ENCODE measurements at places on chromosomes 5 and 9.

DNA sequence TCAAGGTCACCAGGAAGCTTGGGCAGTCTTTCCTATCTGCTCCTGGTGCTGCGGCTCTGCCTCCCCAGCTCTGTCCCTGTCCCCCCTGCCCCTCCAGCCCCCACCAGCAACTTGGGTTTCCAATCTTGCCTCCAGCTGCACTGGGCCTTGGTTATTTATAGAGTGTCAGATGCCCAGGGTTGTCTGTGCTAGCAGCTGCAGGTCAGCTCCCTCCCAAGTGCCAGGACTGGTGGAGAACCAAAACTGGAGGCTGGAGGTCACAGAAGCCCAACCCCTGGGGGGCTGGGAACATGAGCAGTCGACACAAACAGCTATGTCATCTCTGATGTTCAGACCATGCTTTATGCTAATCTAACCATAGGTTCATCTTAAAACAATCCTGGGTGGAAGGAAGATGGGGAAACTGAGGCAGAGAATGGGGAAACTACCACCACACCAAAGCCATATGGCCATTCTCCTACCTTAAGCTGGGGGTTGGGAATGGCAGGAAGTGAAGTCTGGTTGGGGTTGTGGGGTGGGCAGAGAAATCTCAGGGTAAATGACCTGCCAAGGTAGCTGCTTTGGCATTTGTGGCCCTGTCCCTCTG lies 1.7 kb downstream of the TPM2 start:
- no peak for DNase-seq

DNA sequence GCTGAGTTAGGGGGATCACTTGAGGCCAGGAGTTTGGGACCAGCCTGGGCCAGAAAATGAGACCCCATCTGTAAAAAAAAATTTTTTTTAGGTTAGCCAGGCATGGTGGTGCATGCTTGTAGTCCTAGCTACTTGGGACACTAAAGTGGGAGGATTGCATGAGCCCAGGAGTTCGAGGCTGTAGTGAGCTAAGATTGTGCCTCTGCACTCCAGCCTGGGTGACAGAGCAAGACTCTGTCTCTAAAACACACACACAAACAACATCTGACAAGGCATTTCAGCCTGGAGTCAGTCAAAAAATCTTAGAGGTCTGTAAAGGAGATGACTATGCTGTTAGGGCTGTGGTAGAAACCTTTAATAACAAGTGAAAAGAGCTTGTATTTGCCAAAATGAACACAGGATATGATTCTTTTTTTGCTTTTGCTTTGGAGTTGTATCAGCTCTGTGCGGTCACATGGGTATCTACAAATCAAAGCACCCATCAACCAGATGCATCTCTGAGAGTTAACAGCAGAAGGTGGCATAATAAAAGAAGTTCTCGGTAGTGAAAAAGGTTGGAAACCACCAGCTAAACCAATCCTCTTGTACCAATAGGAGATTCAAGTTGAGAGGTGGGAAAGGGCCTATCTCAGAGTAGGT lies 3.6 kb upstream of the PSMD5 start:
- DNase-seq, result no peak

GRCh38 chr5:4662756-4663155 lies 477.4 kb upstream of the ADAMTS16 start:
- no peak for DNase-seq

GRCh38 chr5:179327021-179327735 lies 18.1 kb downstream of the ADAMTS2 start:
- no peak for DNase-seq

- DNase-seq, result no peak
Observed at GRCh38 chr5:1489754-1490153, 34.0 kb downstream of the LPCAT1 start.
